ENCODE measurements at places on chromosomes 2 and 18. TPM values are rescaled to one million over a fixed set of nuclear protein-coding genes. Genes with fewer than 3 reads are reported as not detected.

DES gene
- total RNA-seq, result 5,232 TPM

OR6B2 gene
- not detected for total RNA-seq

ST8SIA3 gene
- total RNA-seq, result 0.10 TPM

LRATD1 gene
- total RNA-seq, result 12.9 TPM

POTEC gene
- total RNA-seq, result not detected

IL1A gene
- total RNA-seq, result not detected

BOLL gene
- total RNA-seq, result 2.8 TPM

ADD2 gene
- 2.8 TPM for total RNA-seq

MC5R gene
- not detected for total RNA-seq

BMP10 gene
- total RNA-seq, result not detected

STARD6 gene
- total RNA-seq, result not detected

TMEM247 gene
- not detected for total RNA-seq

CHRNG gene
- total RNA-seq, result 19.5 TPM

VWA3B gene
- total RNA-seq, result 0.10 TPM

CROCC2 gene
- total RNA-seq, result not detected

TBR1 gene
- total RNA-seq, result not detected

PIEZO2 gene
- 27.7 TPM for total RNA-seq

VRK2 gene
- total RNA-seq, result 17.8 TPM

GALR1 gene
- total RNA-seq, result 0.21 TPM

KIF1A gene
- total RNA-seq, result 8.9 TPM

HNMT gene
- total RNA-seq, result 17.3 TPM

PDE1A gene
- total RNA-seq, result 6.2 TPM

IL1RL1 gene
- 4.0 TPM for total RNA-seq

KCNE4 gene
- total RNA-seq, result 6.7 TPM

MTLN gene
- 86.9 TPM for total RNA-seq

INPP5D gene
- 9.1 TPM for total RNA-seq

ZC3H15 gene
- total RNA-seq, result 67.9 TPM

LINC00305 gene
- total RNA-seq, result not detected
